ENCODE measurements at places on chromosomes 3 and 15.

GRCh38 chr3:189458528-189458927 lies 172.7 kb upstream of the TP63 start:
- no peak for DNase-seq

GRCh38 chr3:13349823-13350222 lies 70.3 kb downstream of the NUP210 start:
- no peak for DNase-seq

GRCh38 chr3:60333710-60334109 lies 917.5 kb downstream of the FHIT start:
- no peak for DNase-seq

DNA sequence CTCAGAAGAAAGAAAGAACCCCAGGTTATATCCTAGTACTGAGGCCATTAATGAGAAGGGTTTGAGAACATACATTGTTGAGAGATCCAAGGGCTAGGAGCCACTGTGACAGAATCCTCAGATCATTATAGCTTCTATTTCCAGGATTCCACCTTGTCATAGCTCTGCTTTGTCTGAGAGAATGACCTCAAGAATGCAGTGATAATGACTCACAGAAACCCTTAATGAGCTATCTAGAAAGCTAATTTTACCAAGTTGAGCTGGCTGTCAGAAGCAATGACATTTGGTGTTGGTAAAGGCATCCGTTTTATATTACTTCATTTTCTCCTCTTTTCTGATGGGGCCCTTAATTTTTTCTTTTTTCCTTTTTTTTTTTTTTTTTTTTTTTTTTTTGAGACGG lies 10.9 kb downstream of the TRIP4 start:
- DNase-seq: no peak

DNA sequence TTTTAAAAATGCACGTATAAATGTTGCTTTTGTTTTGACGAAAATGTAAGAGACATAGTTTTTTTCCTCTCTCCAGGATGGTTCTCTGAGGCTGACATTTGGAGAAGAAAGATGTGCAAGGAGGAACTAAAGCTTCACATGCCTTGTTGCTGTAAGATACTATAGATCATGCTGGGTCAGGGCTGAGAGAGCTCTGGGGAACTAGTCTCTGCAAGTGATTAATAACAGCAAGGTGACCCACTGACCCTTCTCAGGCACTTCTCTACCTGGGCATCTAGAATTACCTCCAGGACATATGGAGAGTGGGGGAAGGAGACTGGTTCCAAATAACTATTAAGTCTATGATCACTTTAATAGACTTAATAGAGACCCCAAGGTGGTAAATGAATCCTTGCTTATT lies 246.0 kb downstream of the KBTBD8 start:
- DNase-seq: no peak

DNA sequence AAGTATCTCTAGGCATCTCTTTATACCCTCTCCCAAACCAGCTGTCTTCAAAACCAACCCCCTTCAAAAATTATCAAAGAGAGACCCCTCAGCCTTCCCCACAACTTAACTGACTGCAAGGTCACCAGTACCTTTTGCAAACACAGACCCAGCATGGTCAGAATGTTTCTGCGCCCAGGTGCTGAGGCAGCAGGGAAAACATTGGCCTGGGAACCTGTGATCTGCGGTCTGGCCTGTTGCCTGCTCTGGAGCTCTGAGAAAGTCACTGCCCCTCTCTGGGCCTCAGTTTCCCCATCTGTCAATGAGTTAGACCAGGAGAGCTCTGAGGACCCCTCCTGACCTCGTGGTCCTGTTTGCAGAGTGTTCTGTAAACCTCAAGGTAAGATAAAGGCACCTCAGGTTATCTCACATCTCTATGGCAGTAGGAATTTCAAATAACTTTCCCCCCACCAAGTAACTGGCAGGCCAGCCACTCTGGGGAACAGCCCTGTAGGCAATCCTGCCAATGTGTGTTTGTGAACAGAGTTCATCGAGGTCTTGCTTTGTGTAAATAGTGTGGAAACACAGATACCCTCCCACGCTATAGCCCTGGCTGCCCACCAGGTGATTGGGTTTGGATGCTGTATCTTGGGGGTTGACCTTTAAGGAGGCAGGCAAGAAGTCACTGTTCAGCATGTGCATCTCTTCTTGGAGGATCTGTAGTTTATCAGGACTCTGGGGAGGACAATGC lies 50.0 kb upstream of the SMAD6 start:
- DNase-seq: no peak

DNA sequence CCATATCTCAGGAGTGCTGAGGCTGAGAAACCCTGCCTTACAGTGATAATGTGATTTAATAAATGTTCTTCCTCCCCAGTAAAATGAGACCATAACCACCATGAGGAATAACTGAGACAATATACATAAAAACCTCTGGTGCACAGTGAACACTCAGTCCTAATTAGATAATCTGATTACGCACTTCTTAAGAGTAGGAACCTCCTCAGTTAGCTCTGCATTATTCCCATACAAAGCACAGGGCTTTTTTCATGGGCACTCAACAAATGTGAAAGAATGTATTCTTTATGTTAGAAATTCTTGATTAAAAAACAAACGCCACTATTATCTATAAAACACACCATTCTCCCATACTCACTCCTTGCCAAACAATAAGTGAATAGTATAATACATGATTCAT lies 97.0 kb downstream of the TNIK start:
- DNase-seq: no peak

GRCh38 chr3:37072892-37073291 lies 79.6 kb downstream of the MLH1 start:
- no peak for DNase-seq

GRCh38 chr3:51544011-51544775 lies 5.7 kb downstream of the RAD54L2 start:
- DNase-seq: no peak

- no peak for DNase-seq
Observed at GRCh38 chr3:29236146-29236840, 44.6 kb upstream of the RBMS3 start.

DNA sequence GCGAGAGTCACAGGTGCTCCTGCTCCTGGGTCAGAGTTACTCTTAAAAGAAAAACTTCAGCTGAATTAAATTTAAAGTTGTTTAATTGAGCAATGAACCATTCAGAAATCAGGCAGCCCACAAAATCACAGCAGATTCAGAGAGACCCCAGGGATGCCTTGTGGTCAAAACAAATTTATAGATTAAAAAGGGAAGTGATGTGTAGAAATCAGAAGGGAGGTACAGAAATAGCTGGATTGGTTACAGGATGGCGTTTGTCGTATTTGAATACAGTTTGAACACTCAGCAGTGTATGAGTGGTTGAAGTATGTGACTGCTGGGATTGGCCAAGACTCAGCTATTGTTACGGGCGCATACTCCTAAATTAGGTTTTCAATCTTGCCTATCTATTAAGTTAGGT lies 58.6 kb downstream of the UACA start:
- no peak for DNase-seq

- no peak for DNase-seq
Observed at GRCh38 chr15:38996111-38996631, 431.6 kb upstream of the RASGRP1 start.

- no peak for DNase-seq
Observed at GRCh38 chr3:119296727-119297122, 2.5 kb downstream of the ARHGAP31 start.

DNA sequence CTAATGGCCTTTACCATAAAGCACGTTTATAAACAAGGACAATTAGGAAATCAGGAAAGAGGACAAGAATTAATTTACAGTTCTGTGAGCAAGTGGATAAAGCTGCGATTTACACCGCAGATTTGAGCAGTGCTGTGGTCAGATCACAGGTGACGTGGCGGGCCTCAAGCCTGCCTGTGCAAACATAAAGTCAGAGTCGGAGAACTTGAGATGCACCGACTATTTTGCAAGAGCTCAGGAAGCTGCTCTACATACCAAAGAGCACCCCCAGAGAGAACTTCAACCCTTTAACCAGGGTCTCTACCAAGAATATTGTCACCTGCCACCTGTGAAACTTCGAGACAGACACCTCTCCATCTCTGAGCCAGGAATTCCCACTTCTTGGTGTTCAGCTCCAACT lies 35.7 kb downstream of the MECOM start:
- no peak for DNase-seq

- DNase-seq: no peak
Observed at GRCh38 chr3:73143821-73144237, 82.4 kb downstream of the EBLN2 start.

DNA sequence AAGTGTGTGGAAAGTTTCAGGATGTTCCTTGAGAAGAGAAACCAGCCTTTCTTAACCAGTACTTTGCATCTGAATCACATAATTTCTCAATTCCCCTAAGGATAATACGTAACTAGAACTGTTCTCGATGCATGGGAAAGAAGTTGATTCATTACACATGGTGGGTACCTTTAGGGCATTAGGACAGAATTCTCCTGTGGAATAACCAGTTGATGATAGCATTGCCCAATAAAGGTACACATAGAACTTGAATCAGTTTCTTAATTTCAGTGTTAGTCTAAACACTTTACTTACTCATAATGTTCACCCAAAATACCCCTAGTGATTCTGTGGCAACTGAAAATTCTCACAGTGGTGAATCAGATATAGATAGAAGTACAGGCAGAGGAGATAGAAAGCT lies 1030.9 kb downstream of the ROBO1 start:
- no peak for DNase-seq

DNA sequence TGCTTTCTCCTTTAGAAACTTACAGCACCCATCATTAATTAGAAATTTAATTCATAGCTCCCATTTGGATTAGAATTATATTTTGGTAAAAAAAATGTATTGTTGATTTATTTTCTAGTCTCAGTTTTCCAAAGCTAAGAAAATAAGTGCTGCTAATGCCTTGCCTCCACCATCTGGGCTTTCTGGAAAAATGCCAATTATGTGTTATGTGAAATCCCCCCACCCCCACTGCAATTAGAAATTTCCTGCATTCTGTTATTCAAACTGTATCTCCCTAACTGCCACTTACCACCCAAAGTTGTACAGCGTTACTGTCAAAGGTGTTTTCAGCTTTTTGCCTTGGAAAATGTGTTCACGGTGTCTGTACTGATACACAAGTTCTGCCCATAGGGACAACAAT lies 617.2 kb upstream of the UBE2E2 start:
- DNase-seq: no peak

DNA sequence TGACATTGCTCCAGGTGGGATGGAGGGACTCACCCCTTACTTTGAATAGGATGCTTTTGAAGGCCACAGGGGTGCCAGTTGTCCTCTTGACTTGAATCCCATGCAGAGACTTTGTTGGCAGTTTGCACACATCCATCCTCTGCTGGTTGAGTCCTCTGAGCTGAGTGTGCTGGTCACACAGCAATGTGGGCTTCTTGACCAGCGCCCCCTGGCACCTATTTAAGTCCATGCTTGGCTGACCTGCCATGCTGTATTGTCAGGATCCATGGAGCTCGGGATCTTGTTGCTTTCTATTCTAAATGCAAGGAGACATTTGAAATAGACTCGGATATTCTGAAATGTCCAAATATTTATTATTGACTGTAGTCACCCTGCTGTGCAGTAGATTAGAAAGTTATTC lies 19.8 kb downstream of the RAB7A start:
- DNase-seq: no peak

- DNase-seq: no peak
Observed at GRCh38 chr3:138467931-138468330, 33.5 kb downstream of the ESYT3 start.

DNA sequence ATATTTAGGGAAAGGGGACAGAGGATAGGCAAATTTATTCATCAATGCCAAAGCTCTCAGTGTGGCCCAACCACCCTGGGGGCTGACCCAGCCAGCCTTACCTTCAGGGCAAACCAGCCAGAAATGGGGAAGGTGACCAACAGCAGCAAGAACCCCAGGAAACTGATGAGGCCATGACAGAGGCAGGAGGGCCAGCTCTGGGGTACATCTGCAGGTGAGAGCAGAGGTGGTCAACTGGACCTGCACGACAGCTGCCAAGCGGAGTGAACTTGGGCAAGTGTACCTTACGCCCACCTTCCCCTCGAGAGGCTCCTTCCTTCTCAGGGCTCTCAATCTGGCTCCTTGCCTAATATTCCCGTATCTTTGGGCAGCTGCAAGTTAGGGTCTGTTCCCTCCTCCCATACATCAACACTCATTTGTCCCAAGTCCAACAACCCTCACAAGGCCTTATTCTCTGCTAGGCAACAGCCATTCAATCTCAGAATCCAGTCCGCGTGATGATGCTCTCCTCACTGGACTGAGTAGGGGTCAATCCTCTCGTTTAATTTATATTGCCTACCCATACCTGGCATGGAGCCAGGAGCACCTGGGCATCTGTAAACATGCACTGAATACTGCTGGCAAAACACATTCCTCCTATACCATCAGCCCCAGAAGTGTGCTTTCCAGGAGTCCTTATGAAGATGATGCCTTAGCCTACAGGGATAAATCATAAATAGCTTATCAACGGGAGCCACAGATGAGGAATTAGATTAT lies 1.7 kb downstream of the STOML1 start:
- no peak for DNase-seq

DNA sequence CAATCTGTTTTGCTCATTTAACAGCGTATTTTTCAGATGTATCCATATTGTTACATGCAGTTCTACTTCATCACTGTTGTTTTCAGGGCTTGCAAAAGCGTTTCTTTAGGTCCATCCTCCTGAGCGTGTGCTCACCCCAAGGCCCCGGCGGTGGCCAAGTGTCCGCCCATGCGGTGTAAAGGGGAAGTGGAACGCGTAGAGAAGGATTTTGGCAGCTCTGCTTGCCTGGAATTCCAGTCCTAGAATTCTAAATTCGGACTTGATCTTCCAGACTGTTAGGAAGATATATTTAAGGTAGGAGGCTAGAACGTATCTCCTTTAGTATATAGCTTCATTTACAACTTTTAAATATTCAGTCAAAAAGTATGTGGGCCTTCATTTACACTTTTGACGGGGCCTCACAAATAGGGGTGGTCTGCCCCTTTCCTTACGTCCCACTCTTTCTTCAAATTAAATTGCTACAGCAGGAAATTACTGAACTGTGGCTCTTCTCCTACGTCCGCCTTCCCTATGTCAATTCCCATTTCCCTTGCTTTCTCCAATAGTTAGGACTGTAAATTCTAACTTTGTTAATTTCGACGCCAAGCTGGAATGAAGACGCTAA lies 609 bp upstream of the TBC1D23 start:
- no peak for DNase-seq

DNA sequence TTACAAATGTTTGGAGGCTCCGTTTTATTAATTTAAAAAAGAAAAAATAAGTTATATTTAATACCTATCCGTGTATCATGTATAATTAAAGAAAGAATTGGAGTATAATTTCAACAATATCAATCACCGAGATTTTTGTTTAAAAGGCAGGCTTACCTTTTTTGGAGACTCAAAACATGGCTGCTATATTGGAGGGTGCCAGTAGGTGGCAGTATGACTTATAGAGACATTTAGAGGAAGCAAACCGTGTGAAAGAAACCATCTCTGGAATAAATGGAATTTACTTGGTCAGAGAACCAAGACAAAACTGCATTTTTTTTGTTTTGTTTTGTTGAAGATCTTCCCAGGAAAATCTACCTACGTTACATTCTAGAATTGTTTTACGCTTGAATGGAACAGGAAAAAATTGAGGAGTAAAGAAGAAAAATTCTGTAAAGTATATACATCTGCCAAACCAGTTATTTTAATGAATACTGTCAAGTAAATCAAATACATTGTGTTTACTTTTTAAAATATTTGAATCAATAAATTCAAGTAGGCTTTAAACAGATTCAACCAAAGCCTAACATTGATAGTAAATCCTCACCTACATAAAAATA lies 802.6 kb upstream of the ALCAM start:
- DNase-seq: peak; percentile 14
